ENCODE measurements at places on chromosomes 11 and 22.

DNA sequence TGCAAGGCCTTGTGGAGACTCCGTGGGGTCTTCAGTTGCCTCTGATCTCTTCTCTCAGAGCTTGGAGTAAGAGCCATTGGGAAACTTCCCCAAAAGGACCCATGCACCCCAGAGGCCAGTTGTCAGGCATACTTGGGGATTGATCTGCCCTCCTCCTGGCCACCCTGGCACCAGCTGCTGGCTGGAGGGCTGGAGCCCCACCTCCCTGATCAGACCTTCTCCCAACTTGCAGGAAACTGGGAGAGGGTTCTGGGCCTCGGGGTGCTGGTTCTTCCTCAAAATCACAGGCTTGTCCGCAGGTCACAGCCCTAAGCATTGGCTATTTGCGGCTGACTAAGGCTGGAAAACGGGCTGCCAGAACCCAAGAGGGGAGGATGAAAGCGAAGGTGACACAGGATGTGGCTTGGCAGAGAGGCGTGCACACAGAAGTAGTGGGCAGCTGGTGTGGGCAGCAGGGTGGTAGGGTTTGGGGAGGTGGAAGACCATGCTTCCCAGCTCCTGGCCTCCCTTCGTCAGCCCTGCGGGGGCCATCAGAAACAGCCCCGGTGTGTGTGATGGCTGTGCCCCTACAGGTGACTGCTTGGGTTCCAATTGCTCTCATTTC lies 1.3 kb upstream of the DGKZ start:
- no peak for DNase-seq

DNA sequence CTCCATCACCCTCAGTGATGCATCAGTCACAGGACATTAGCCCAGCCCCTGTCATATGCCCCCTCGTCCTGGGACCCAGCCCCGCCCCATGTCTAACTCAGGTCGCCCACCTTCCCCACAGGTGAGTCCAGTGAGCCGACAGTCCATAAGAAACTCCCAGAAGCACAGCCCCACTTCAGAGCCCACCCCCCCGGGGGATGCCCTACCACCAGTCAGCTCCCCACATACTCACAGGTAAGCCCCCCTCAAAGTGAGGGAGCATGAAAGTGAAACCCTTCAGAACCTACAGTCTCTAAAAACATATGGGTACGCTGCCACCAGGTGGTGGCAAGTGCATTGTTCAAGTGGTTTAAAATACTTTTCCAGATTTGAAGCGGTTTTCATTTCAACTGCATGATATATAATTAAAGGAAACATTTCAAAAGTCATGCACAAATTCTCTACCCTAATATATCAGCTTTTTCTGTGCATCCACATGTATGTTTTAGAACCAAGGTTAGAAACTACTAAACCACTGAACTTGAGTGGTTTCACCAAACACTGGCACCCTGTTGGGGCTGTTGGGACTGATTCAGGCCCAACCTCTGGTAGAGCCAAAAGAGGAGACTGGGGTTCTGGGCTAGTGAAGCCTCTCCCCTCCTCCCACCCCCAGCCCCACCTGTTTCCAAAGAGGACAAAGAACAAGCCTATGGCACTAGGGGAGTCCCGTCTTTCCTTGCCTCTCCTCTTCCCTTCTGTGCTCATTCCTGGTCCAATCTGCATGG lies 17.3 kb downstream of the EPS8L2 start:
- DNase-seq, result no peak

DNA sequence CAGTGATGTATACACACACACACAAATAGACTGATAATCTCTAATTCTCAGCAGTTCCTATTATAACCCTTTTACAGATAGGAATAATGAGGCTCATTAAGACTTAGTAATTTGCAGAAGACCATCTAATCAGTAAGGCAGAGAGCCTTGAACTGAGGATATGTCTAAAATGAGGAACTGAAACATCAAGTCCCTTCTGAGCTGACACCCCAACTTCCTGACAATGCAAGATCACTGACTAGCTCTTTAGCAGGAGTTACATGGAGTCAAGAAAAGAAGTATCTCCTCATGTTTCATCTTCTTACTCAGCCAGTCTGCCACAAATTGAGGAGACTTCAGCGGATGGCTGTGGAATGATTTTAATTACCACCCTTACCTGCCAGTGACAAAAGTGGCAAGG lies 193.0 kb downstream of the MSANTD4 start:
- no peak for DNase-seq

DNA sequence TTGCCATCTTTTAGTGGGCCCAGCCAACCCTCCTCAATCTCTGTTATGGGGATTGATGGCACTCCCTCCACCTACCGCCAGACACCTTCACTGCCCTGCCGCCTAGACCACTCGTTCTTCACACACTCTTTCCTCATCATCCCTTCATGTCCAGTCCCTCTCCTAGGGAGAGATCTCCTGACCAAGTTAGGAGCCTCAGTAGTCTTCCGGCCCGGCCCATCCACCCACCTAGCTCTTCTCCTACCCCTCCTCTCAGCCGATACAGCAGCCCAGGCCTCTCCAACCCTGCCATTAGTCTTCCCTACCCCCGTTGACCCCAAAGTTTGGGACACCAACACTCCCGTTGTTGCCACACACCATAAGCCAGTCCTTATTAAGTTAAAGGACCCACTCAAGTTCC lies 11.0 kb upstream of the OR56A3 start:
- no peak for DNase-seq

DNA sequence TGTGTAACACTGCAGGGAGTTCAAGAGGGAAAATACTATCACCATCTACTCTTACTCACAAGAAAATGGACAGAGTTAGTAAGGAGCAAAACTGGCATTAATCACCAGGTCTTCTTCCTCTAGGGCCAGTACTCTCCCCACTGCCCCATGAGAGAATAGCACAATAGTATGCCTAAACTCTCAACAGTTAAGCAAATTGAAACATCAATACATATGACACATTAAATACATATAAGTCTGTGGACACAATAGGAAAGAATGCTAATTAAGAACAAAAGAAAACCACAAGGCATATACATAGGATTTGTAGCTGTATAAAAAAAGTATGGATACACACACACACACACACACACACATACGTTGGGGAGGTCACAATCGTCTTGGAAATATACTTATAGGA lies 197.9 kb upstream of the BDNF start:
- DNase-seq, result no peak

DNA sequence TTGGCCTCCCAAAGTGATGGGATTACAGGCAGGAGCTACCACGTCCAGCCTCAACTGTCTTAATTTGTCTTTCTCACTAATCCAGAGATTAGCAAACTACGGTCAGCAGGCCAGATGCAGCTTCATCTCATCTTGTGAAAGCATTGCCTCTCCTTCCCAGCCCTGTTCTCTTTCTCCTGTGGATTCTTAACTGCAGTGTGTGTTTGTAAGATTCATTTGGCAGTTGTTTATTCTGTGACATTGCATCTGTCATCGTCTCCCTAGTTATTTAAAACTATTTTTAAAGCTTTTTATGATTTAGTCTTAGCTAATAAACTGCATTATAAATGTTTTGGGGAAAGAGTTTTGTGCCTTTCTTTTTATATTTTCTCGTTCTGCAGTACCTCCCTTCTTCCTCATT lies 29.2 kb downstream of the RNF169 start:
- DNase-seq, result no peak

- DNase-seq, result no peak
Observed at GRCh38 chr11:69820441-69820840, 1.2 kb upstream of the FGF3 start.

DNA sequence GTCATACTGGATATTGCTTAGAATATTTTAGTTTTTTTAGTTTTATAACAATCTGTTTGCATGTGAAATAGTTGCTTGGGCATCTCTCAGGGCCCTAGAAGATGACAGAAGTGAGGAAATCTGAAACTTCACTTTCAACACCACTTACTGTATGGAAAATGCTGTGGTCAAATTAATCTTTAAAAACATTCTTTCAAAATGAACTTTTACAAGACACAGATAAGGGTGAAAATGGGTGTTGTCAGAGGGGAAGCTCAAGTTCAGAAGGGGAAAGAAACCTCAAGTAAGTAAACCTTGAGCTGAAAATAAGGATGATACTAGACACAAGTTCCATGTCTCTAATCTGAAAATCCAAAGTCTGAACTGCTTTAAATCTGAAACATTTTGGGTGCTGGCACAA lies 1840.1 kb upstream of the RAG2 start:
- no peak for DNase-seq
